Sciatic nerve (tissue), 2 donors: ENCODE measurements at places on chromosomes 11 and 22.

GRCh38 chr11:14110629-14111028, 148.1 kb downstream of the SPON1 start:
- no peak for DNase-seq

- DNase-seq = no peak
Measured at GRCh38 chr22:47629273-47629711, 866.8 kb downstream of the TBC1D22A start.

GRCh38 chr11:24556693-24557092, 59.8 kb downstream of the LUZP2 start:
- DNase-seq = no peak

GRCh38 chr11:70716986-70717775, 318.9 kb downstream of the CTTN start:
- no peak for DNase-seq

- DNase-seq = no peak
Measured at GRCh38 chr11:102154806-102155205, 44.6 kb downstream of the YAP1 start.

DNA sequence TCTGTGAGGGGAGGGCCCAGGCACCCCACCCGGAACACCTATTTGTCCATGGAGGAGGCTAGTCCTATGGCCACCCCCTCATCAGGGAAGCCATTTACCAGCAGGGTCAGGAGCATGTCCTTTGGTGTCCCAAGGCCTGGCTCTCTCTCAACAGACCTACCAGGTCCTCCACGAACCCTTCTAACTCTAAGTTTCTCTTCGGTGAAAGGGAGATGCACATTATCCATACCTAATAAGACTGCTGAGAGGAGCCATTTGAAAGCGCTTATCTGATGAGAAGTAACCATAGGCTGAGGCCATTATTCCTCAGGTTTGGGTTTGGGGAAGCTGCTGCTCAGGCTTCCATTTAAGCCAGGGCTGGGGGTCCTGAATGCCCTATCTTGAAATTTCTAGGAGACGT, 9.2 kb upstream of the TOP3B start:
- no peak for DNase-seq

- no peak for DNase-seq
Measured at GRCh38 chr22:42692239-42693054, 28.2 kb downstream of the A4GALT start.

DNA sequence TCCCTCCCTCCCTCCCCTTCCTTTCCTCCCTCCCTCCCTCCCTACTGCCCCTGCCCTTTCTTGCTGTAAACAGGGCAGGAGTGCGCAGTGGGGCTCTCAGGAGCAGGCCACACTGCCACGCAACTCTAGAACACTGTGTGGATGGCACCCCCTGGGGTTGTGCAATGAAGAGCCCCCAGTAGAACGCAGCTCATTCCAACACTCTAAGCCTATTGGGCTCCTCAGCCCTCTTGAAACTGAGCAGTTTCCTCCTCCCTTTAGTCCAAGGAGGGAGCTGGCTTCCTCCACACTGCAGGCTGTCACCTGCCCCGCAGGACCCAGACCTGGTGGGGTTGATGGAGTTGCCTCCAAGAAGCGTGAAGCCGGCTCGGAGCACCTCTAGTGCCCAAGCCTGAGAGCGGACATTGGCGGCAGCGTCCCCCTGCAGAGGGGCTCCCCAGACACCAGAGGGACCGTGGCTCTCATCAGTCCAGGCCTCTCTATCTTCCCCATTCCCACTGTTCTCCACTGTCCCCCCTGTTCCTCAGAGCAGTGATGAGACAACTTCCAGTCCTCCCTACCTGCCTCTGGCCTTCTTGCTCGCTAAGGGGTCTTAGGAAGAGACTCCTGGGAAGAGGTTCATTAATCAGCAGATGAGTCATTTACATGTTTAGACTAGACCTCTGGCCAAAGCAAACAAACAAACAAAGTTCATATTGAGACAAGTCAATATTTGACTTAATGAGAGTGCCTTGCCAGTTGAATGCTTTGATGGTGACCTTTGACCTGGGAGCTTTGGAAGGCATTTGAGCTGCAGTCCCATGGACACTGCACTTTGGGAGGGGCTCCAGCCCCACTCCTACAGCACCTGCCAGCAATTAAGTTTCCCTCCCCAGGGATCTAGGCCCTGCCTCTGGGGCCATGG, 64.0 kb downstream of the RPUSD4 start:
- no peak for DNase-seq

- DNase-seq = no peak
Measured at GRCh38 chr11:437228-437870, 4.5 kb downstream of the ANO9 start.

DNA sequence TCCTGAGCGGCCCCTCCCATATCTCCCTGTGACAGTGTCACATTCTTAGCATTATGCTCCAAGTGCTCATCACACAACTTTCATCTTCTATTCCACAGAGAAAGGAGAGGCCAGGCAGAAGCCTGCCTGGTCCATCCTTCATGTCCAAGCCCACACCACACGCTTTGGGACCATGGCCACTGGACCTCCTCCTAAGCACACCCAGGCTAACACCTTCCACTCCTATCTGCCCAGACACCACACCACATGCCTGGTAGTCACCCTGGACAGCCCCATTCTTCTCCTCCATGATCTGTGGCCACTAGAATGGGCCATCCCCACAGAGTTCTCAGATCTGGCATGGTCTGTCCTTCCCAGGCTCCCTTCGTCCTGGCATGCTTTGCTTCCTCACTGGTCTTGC, 55.3 kb downstream of the HIRA start:
- DNase-seq = no peak
